ENCODE measurements at places on chromosomes 4 and X.

DNA sequence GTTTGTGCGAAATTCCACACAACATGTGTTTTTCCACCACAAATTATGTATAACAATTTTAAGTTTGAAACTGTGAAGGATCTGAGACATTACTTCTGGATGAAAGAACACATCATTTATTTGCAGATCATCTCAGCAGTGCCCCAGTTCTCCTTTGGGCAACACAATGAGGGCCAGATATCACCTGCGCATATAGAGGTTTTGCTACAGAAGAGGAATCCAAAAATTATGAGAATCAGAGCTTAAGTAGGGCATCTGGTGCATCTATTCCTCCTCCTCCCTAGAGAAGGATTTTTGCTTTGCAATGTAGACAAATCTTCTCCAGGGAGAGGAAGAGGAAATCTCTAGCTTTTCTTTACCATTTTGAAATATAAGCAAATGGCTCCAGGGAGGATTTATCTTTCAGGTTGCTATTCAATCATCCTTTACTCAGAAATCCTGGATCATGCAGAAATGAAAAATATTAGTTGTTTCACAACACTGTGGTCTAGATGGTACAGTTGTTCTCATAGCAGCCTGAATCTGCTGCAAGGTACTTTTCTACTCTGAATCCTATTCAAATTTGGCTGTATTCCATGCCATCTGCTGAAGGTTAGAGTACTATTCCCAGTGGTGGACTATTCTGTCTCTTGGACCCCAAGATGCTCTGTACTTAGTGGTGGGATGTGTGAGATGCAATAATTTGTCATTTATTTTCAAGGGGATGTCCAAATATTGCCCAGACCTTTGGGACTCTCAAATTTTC, 132.1 kb downstream of the SNCA start:
- DNase-seq, result no peak

GRCh38 chr4:8850074-8850829, 21.4 kb downstream of the HMX1 start:
- DNase-seq, result no peak

DNA sequence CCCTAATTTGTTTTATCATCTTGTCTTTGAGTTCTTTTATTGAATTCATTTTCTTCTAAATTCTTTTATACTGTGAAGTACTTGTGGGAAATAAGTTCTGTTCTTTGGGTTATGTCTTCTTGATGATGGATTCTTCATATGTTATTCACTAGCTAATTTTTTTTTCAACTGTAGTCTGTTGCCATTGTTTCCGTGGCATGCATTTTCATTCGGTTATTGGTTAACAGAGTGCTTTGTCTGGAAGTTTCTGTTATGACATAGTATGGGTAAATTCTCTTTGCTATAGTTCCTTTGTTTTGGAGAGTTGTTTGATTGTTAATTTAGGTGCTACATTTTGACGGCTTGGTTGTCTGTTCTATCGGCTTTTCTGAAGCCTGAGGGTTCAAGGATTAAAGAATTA, 184.9 kb upstream of the AADAT start:
- DNase-seq, result no peak

DNA sequence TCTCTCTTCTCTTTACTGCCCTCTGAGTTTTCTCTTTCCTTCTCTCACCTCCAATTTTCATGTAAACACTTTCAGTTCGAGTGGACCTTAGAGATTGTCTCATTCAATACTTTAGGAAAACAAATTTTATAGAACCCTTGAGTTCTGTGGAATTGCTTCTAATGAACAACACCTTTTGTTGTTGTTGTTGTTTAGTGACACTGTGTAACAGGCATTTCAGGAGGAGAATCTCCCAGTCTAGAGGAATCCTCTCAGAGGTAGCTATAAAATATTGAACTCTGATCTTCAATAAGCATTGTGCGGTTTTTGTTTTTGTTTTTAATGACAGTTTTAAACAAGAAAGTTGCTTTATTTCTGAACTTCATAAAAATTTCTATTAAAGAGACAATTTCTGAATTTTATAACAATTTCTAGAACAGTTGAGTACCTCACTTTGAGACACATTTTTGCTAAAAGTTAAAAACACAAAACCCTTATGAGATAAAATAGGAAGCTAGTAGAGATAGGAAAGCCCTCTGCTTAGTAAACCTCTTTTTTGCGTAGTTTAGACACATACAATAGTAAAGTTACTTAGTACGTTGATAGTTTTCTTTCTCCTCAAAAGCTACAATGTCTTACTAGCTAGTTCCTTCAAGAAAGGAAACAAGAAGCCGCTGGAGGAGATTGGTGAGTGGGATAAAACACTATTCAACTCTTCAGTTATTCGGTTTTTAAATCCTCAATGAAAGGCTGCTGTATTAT, 38.8 kb downstream of the CLCN3 start:
- no peak for DNase-seq

- DNase-seq, result no peak
Measured at GRCh38 chr4:84263415-84263814, 235.7 kb downstream of the NKX6-1 start.

GRCh38 chrX:40090961-40091360, 6.8 kb downstream of the BCOR start:
- DNase-seq, result no peak

DNA sequence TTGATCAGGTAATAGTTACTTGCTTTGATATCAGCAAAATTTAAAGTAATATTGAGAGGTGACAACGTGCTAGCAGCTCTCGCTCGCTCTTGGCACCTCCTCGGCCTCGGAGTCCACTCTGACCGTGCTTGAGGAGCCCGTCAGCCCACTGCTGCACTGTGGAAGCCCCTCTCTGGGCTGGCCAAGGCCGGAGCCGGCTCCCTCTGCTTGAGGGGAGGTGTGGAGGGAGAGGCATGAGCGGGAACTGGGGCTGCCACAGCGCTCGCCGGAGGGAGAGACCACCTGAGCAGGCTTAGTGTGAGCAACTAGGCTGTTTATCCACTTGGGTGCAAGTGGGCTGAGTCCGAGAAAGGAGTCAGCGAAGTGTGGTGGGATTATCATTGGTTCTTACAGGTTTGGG, 455.7 kb upstream of the PCDH7 start:
- DNase-seq, result no peak

- DNase-seq, result no peak
Measured at GRCh38 chrX:146396409-146396808, 413.2 kb upstream of the CXorf51B start.

GRCh38 chr4:94408549-94409374, 43.0 kb upstream of the PDLIM5 start:
- no peak for DNase-seq

DNA sequence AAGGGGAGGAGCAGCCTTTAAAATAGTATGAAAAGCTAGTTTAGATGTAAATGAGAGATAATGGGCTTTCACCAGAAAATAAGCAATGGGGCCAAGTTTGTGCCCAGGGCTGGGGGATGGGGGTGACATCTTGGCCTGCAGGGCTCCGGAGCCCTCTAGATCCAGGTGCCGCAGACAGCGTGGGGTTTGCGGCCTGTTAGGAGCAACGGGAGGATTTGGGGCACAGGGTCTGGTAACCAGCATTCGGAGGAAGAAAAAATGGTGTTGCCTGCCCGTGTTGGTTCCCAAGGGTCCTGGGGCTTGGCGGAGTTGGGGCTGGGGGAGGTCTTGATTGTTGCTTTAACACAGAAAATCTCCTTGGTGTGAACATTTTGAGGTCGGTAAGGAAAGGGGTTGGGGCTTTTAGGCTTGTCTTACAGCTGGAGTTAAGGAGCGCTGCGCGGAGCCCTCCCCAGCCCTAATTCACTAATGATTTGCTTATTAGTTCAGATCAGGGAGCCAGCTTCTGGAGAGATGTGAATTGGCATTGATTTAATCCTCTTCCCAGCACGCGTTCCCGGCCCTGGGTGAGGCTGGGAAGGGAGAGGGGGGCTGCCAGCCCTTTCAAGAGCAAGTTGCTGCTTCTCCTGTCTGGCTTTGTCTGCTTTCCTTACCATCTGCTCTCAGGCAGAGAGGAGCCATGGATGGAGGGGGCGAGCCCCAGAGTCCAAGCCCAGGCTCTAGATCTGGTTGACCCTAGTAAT, 443.4 kb downstream of the BCOR start:
- DNase-seq, result no peak

- no peak for DNase-seq
Measured at GRCh38 chrX:11296051-11296450, 2.8 kb downstream of the AMELX start.

DNA sequence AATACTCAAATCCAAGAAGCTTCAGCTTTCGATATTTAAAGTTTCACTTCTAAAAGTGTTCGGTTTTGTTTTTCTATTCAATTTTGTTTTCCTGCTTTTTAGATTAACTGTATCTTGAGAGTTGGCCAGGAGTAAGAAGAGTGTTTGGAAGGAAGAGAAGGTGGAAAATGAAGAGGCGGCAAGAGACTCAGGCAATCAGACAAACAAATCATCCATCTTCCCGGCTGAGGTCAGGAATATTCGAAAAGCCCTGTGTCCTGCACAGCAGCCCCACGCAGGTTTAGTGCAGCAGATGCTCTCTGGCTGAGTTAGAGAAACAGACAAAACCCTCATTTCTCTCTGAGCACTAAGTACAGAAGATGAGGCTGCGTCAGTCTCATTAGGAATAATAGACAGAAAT, 330.3 kb upstream of the NOCT start:
- no peak for DNase-seq

DNA sequence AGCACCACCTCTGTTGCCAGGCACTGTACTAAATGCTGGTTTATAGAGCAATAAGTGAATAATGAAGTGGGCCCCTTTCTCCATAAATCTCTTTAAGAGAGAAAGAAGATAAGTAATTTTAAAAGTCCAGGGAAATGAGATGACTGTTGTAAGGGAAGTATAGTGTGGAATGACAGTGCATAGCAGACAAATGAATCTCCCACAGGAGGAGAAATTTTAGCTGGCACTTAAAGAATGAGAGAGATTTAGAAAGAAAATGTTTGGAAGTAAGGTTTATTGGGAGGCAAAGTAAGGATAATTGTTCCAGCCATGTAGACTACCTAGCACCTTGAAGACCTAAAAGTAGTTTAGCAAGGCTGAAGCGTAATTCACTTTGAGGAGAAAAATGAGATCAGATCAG, 1081.1 kb upstream of the PABPC4L start:
- DNase-seq, result no peak

- DNase-seq, result no peak
Measured at GRCh38 chr4:8647094-8647570, 54.6 kb downstream of the CPZ start.

DNA sequence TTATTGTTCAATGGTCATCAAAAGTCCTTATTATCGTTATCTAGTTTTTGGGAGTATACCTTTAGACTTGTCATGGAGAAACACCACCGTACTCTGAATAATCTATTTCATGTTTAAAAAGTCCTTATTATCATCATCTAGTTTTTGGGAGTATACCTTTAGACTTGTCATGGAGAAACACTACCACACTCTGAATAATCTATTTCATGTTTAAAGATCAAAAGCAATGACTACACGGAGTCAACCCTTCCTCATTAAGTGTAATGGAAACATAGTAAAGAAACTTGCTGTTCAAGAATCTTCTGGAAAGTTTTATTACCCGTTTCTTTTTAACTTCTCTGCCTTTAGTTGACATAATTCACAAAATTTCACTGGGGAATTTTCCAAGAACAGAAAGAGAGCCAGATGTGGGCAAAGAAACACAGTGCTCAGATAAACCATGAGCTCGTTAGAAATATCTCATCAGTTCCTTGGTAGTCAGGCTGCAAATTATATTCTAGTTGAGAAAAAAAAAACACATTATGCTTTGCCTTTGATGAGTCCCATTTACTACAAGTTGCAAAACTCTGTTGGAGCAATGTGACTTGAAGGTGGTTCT, 158.8 kb downstream of the AFAP1 start:
- no peak for DNase-seq

DNA sequence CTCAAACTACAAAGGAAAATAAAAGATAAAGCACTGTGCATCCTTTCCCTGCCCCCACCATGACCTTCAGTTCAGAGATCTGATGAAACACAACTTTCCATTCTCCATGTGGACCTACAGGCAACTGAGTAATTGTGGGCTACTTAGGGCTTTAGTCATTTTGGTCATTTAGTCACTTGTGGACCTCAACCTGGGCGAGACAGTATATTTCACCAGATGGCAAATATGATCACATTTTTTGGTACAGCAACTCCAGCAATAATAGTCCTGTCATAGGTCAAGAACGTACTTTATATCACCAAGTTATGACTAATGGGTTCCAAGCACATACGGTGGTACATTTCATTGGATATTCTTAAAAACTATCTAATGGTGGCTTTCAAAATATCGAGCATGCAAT, 141.2 kb downstream of the PDGFC start:
- DNase-seq, result no peak

GRCh38 chrX:12309040-12309743, 170.9 kb downstream of the FRMPD4 start:
- no peak for DNase-seq

DNA sequence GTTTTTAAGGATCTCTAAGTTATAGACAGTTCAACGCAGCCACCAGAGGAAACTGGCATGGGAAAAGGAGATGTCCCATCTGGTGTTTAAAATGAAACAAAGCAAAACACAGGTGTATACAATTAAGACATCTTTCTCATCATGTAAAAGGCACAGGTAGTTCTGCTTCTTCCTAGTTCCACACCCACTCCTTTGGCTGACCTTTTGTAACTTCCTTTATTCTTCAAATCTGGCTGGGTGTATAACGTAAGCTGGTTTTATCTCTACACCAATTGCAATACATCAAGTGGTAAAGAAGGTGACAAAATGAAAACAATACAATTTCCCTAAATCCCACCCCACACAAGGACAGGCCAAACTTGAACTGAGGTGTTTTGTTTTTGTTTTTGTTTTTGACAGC, 27.3 kb upstream of the FBXW7 start:
- DNase-seq, result no peak

- no peak for DNase-seq
Measured at GRCh38 chr4:126986005-126986404, 646.8 kb upstream of the INTU start.

DNA sequence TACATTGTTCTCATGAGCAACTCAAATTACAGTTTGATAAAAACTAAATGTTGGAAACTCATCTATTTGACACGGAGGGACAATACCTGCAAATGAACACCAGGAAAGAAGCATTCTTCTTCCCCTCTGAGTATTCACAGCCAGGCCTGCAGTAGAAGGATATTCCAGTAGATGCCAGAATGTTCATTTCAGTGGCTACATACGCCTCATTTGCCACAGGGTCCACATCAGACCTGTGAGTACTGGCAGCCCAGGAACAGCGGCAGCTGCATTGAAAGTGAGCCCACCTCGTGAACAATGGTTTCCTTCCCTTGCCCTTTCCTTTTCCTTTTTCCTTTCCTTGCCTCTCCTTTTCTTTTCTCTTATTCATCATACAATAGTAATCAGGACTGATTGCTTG, 81.1 kb upstream of the NEIL3 start:
- DNase-seq, result no peak

Measured in vagina (tissue), 2 donors.